PC-9 (cell line): ENCODE measurements at places on chromosomes 2 and 18.

- no peak for DNase-seq
These were observed 3.7 kb downstream of the HDAC4 start for GRCh38 chr2:239396881-239397681.

GRCh38 chr2:102139851-102140250 is 2.7 kb upstream of the IL1R1 start:
- no peak for DNase-seq

DNA sequence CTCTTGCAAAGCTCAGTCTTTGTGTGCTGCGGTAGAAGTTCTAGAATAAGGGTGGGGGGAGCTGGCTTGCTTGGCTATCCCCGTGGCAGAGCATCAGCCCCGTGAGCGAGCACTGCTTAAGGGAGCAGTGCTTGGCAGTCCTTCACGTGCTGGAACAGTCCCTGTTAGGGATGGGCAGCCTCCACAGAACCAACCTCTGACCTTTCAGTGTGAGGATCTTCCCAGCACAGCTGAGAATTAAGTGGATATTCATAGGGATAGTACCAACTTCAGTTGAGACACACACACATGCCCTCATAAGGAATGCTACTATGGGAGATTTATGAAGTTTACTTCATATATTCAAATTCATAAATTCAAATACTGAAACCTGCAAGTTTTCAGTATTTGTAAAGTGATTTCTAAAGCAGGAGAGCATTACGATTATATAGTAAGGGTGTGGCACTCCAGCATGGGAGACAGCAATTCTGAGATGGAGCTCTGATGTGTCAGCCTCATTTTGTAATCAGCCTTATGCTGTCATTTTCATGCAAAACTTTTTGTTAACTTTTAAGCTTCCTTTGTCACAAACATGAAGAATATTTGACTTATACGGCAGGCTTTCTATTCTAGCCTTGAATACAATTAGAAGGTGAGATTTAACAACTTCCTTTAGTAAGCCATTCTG is 39.5 kb downstream of the ATP9B start:
- DNase-seq, result no peak

DNA sequence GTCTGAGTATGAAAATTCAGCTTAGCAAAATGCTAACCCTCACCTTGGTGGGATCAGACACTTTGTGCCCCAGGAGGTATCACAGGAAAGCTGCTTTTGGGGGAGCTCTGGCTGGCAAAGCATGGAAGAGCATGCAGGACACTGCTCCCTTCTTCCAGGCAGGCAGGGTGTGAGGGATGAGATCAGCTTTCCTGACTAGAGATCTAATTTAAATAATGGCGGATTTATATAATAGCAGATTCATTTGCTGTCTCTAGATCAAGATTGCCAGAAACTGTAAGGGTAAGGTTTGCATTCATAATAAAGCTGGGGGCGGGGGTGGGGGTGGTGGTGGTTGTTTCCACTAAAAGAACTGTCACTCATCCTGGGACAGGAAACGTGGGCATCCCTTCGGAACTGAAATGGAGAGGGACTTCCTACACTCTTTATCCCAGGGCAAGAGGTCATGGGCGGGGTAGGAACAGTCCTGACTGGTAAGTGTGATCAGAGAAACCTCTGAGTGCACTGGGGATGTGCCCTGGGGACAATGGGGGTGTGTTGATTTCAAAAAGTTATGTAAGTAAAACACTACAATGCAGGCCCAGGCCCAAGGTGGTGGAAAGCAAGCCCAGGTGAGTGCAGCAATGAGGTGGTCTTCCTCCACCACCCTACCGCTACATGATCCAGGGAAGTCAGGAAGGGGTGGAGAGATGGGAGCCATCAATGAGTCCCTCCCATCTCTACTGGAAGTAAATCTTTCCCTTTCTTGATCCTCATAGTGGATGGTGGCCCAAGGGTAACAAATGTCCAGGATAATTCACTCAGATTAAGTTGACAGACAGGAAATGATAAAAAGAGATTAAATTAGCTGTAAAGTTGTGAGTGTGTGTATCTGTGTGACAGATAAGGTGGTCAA is 171.4 kb upstream of the SERPINE2 start:
- no peak for DNase-seq

DNA sequence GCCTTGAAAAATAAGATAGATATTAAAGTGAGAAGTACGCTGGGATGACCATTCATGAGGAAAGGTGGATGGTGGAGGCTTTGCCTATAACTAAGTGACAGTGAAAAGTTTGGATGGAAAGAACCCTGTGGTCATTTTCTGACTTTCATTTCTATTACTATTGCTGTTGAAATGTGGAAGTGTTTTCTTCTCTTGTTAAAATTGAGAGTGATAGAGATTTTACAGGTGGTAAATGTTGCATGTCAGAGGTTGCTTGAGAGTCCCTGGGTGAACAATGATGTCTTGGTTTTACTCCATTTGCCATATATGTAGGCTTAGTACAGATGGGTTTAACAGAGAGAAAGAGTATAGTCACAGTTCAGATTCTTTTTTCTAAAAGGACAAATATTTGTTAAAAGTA is 18.4 kb downstream of the NCOA1 start:
- DNase-seq, result no peak

- DNase-seq, result no peak
These were observed 117.7 kb downstream of the ZNF521 start for GRCh38 chr18:25234322-25234639.

GRCh38 chr18:63317982-63318888 is 1.3 kb downstream of the BCL2 start:
- no peak for DNase-seq

DNA sequence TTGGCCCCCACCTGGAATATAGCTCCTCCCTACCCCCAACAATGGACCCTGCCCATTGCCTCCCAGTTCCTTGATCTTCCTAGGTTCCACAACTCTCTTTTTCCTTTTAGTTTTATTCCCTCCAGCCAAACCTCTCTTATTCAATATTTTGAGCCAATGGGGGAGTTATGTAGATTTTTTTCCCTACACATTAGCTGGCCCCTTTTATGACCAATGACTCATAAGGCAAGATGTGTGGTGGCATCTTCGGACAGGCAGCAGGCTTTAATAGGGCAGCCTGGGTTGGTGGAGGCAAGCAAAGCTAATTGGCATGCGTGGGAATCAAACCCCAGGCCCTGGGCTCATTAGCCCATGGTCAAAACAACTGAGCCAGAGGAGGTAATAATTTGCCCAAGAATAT is 9.2 kb downstream of the GRP start:
- no peak for DNase-seq

GRCh38 chr18:77038182-77038858 is 94.3 kb downstream of the MBP start:
- no peak for DNase-seq

DNA sequence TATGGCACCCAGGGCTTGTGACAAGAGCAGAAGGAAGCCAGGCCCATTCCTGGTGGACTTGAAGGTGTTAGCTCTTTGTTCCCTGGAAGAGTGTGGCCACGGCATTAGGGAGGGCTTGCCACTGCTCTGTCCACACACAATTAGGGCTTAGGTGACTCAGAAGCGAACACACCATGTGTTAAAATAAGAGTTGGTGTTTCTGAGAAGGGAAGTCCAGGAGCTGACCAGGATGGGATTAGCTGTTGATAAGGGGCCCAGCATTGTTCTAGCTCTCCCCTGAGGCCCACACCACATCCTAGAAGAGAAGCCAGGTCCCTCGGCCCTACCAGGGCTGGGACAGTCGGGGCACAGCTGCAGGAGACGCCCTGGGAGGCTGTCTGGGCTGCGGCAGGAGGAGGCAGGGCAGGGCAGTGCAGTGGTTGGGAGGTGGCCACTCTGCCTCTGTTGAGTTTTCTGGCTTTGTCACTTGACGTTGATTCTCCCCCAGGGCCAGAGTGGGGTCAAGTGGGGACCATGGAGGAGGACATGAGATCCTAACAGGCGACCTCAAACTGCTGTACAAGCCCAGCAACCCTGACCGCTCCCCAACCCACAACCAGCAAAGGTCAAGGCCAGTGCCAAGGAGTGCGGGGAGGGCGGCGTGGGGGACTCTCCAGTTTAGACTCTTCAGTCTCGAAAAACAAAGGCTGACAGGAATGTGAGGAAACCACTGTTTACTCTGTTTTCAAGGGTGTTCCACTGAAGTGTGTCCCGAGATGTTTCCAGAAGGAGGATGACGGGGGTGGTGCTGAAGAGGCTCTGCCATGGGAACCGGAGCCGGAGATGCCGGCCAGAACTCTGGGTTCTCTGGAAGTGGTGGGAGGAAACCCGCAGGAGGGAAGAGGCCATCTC is 16.8 kb downstream of the GNLY start:
- DNase-seq, result no peak

DNA sequence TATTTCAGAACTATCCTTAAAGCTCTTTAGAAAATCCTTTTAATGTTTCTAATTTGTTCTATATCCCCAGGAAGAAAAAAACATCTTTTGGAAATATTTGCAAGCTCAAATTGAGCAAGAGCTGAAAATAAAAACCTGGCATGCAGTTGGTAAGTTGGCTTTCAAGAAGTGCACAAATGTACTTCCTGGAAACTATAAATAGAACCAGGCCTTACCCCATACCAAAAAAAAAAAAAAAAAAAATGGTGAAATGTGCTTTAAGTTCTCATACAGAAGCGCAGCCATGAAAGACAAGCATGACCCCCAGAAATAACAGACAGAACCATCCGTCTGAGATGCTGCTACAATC is 178.5 kb downstream of the HDAC4 start:
- DNase-seq, result peak; percentile 59

- no peak for DNase-seq
These were observed 85.2 kb downstream of the SKA1 start for GRCh38 chr18:50460062-50460461.

DNA sequence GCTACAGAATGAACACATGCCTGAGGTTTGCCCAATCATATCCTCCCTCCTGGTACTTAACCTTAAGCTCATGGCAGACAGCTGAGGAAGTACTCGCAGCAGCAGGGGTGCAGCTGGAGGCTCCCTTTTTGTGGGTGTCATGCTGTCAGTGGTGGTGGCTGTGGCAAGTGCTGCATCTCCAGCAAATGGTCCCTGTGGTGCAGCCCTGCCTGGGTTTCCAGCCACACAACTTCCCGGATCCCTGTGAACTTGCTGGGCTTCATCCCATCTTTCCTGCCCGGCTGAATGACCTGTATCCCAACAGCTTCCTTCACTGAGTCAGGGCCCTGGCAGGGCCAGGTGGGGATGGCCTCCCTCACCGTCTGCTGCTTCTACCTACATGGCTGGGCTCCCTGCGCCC is 5.0 kb downstream of the TMEM185B start:
- no peak for DNase-seq

DNA sequence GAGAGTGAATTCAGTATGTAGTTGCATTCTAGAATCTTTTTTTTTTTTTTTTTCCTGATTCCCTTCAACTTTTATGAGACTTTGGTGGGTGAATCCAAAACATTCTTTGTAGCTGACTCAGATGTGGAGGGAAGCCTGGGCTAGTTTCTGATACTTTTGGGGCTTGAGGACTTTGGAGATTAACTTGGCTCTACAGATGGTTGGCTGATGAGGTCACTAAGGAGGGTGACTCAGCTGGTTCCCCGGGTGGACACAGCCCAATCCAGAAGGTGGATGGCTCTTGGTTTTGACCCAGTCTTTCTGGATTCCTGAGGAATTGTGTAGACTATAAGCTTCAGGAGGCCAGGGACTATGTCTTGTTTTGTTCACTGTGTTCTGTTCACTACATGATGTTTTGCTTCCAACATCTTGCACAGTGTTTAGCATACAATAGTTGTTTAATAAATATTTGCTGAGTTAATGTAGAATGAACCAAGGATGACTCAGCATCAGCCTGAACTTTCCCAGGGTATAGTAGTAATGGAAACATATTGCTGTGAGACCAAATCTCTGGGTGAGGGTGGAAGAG is 30.5 kb downstream of the LAMA3 start:
- DNase-seq, result peak; percentile 83

DNA sequence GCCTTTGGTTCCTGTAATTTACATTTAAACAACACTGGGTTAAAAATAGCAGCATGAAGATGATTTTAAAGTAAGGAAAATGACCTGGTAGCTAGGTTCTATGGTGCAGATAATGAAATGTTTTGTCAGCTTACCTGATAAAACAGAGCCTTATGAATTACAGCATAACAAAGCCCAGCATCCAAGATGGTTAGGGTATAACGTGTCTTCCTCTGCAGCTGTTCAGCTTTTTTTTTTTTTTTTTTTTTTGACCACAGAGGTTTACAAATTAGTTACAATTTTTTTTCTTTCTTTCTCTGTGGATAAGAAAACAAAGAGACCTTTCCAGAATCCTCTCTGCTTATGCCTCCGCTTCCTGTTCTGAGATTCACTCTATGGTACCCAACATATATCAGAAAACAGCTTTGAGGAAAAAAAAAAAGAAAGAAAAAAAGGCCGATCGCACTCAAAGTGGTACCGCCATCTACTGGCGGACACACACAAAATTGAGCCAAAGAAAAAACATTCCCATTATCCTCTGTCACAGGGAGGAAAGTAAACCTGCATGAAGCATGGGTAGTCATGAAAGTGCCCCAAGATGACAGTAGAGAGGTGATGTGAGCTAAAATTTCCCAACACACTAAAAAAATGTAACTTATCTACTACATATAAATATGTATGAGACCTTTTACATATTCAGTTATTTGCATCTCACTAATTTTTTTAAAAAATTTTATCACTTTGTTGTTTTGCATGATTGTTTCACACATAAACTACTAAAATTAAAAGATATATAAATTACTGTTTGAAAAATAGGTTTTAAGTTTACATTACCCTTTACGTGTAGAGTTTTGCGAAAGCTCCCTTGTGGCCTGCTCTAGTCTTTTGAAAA is at the start of gene SCN3A:
TSS of gene SCN3A (minus strand) at position 362 of the 871 bp plus-strand sequence. CDS start 27,656 bp downstream, outside the sequence.
- DNase-seq, result peak; percentile 10

- no peak for DNase-seq
These were observed 54.7 kb downstream of the EMILIN2 start for GRCh38 chr18:2901423-2901985.
